Heart left ventricle (tissue), 16 donors: ENCODE measurements at places on chromosomes 2 and 18. TPM values are rescaled to one million over a fixed set of nuclear protein-coding genes. Genes with fewer than 3 reads are reported as not detected.

DNA sequence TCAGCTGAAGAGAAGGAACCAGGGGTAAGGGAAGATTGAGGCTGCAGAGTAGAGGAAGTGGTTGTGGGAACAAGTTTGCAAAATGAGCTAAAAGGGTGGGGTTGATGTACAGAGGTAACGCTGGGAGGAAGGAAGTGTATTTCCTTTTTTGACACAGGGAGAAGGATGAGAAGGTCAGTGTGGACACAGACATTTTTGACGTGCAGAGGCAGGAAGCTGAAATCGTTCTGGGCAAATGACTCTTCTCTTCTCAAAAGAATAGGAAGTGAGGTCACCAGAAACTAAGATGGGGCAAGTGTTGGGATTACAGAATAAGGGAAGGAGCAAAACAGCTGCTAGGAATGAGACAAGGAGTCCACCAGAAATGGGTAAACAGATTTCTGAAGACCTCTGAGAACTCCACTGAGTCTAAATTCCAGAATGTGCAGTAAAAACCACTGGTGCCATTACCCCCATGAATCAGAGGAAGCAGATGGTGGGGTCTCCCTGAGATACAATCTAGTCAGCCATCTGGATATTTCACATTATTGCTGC lies 20.0 kb upstream of the RNF149 start:
- DNase-seq: no peak

- no peak for DNase-seq
Observed at GRCh38 chr18:34943587-34943986, 97.6 kb upstream of the MAPRE2 start.

- no peak for DNase-seq
Observed at GRCh38 chr2:6827566-6828298, 38.0 kb downstream of the CMPK2 start.

- no peak for DNase-seq
Observed at GRCh38 chr18:77063260-77063659, 69.3 kb downstream of the MBP start.

- DNase-seq: no peak
Observed at GRCh38 chr18:21896732-21897336, 156.2 kb downstream of the MIB1 start.

GRCh38 chr18:76483780-76484179 lies 11.3 kb downstream of the ZNF516 start:
- DNase-seq: no peak

SATB2 gene
- total RNA-seq: 0.88 TPM

RIT2 gene
- not detected for total RNA-seq

BOLL gene
- total RNA-seq: not detected

ATP8B1 gene
- total RNA-seq: 5.3 TPM
